ENCODE measurements at places on chromosomes 12 and 14. TPM values are rescaled to one million over a fixed set of nuclear protein-coding genes. Genes with fewer than 3 reads are reported as not detected.

The KRT1 gene
- not detected for total RNA-seq

The KRT82 gene
- total RNA-seq: not detected

The KRT75 gene
- not detected for total RNA-seq

The IFNG gene
- not detected for total RNA-seq

The RPS6KA5 gene
- total RNA-seq: 17.4 TPM

The IAPP gene
- total RNA-seq: not detected

The CLEC2A gene
- not detected for total RNA-seq

The PAPOLA gene
- 234 TPM for total RNA-seq

The AMN gene
- 18.8 TPM for total RNA-seq

The GALNT8 gene
- total RNA-seq: 0.54 TPM

The WIF1 gene
- not detected for total RNA-seq

The TROAP gene
- total RNA-seq: 0.96 TPM

The SLC17A8 gene
- not detected for total RNA-seq

The GRIN2B gene
- total RNA-seq: 1.6 TPM

The TMEM132C gene
- 0.68 TPM for total RNA-seq

The SLC25A47 gene
- not detected for total RNA-seq

The RNASE3 gene
- total RNA-seq: not detected

The CMA1 gene
- total RNA-seq: not detected

The TSHR gene
- total RNA-seq: 711 TPM

The PTPN6 gene
- total RNA-seq: 21.7 TPM

The FAM90A1 gene
- not detected for total RNA-seq

The DTX3 gene
- total RNA-seq: 31.3 TPM

The KIF5A gene
- 0.67 TPM for total RNA-seq

The CCDC88C gene
- 6.1 TPM for total RNA-seq

The ZBTB39 gene
- total RNA-seq: 4.5 TPM

The SYNDIG1L gene
- 0.13 TPM for total RNA-seq

The CACNB3 gene
- total RNA-seq: 15.6 TPM

The NELL2 gene
- total RNA-seq: 23.0 TPM

The NRXN3 gene
- 1.6 TPM for total RNA-seq

The DNM1L gene
- total RNA-seq: 54.2 TPM

The ETV6 gene
- total RNA-seq: 17.4 TPM
